Small intestine (tissue), 16 donors: ENCODE measurements at places on chromosomes 11 and 22. TPM values are rescaled to one million over a fixed set of nuclear protein-coding genes. Genes with fewer than 3 reads are reported as not detected.

Gene MS4A13
- not detected for polyA plus RNA-seq

Gene TMPRSS6
- polyA plus RNA-seq = 0.40 TPM

Gene HORMAD2
- not detected for polyA plus RNA-seq

Gene MPZL2
- polyA plus RNA-seq = 1.6 TPM

Gene OPCML
- 2.0 TPM for polyA plus RNA-seq

Gene USP35
- 5.1 TPM for polyA plus RNA-seq

Gene PRSS23
- 25.6 TPM for polyA plus RNA-seq

Gene MN1
- 0.81 TPM for polyA plus RNA-seq

Gene CDC42EP2
- polyA plus RNA-seq = 22.2 TPM

Gene MYH9
- 130 TPM for polyA plus RNA-seq

Gene USP2
- 19.5 TPM for polyA plus RNA-seq

Gene DGAT2
- 97.5 TPM for polyA plus RNA-seq

Gene FHIP1B
- polyA plus RNA-seq = 142 TPM

Gene CARD18
- not detected for polyA plus RNA-seq

Gene TSPAN18
- polyA plus RNA-seq = not detected

Gene FAM118A
- 76.3 TPM for polyA plus RNA-seq

Gene CD6
- 1.8 TPM for polyA plus RNA-seq

Gene OR5D14
- polyA plus RNA-seq = not detected
